ENCODE measurements at places on chromosomes 2 and 18. TPM values are rescaled to one million over a fixed set of nuclear protein-coding genes. Genes with fewer than 3 reads are reported as not detected.

The HOXD9 gene
- total RNA-seq: 10.6 TPM

The LAMA1 gene
- total RNA-seq: 14.5 TPM

The CGREF1 gene
- total RNA-seq: under 0.01 TPM

The LRRTM1 gene
- not detected for total RNA-seq

The CMPK2 gene
- 1.9 TPM for total RNA-seq

The C2orf81 gene
- total RNA-seq: 0.86 TPM

The TRAK2 gene
- 46.4 TPM for total RNA-seq

The VWA3B gene
- not detected for total RNA-seq

The SCYGR4 gene
- not detected for total RNA-seq

The ATG4B gene
- total RNA-seq: 36.7 TPM

The NCKAP5 gene
- 28.7 TPM for total RNA-seq

The TMSB10 gene
- total RNA-seq: 3,561 TPM

The MSTN gene
- total RNA-seq: under 0.01 TPM

The ADAM23 gene
- 9.5 TPM for total RNA-seq

The UGT1A7 gene
- total RNA-seq: not detected

The RAX gene
- total RNA-seq: not detected

The CFAP53 gene
- under 0.01 TPM for total RNA-seq

The CCDC68 gene
- 9.1 TPM for total RNA-seq

The ERICH2 gene
- not detected for total RNA-seq

The SERPINB10 gene
- not detected for total RNA-seq

The BIRC6 gene
- 211 TPM for total RNA-seq

The SIX3 gene
- not detected for total RNA-seq

The METAP1D gene
- total RNA-seq: 9.3 TPM

The NRP2 gene
- 117 TPM for total RNA-seq

The KRTCAP3 gene
- total RNA-seq: not detected

The RPRM gene
- total RNA-seq: not detected

The CYP27A1 gene
- 16.1 TPM for total RNA-seq

The CCBE1 gene
- 7.4 TPM for total RNA-seq

The GALNT13 gene
- 1.7 TPM for total RNA-seq

The CFAP65 gene
- not detected for total RNA-seq

Data from fibroblast of villous mesenchyme (primary cell).